Activated CD4-positive, CD25-positive, alpha-beta regulatory T cell (primary cell): ENCODE measurements at places on chromosomes 16 and 17.

- DNase-seq: peak; percentile 26
Measured at GRCh38 chr16:85898521-85899442, at the start of gene IRF8. Gene IRF8, plus strand, starts transcription at chr16:85899162. Its CDS starts 3,854 bp downstream, at chr16:85903016.

GRCh38 chr16:85631802-85632393 is 18.8 kb downstream of the GSE1 start:
- no peak for DNase-seq

DNA sequence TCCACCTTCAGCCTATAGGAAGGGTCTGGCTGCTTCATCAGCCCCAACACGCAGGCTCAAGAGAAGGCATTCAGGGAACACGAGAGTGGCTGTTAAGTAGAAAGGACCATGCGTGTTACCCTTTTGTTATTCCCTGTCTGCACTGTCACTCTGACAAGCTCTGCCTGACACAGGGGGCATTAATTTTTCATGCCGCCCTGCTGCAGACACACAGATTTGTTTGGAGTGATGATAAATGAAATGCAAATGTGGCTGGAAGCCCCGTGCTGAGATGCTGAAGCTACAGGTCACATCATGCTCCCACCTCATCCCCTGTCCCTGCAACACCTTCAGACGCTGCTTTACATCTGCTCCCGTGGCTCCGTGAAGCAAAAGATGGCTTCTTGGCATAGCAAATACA is 97.7 kb downstream of the USP31 start:
- DNase-seq: no peak

- no peak for DNase-seq
Measured at GRCh38 chr17:78589031-78589675, 12.0 kb upstream of the DNAH17 start.

DNA sequence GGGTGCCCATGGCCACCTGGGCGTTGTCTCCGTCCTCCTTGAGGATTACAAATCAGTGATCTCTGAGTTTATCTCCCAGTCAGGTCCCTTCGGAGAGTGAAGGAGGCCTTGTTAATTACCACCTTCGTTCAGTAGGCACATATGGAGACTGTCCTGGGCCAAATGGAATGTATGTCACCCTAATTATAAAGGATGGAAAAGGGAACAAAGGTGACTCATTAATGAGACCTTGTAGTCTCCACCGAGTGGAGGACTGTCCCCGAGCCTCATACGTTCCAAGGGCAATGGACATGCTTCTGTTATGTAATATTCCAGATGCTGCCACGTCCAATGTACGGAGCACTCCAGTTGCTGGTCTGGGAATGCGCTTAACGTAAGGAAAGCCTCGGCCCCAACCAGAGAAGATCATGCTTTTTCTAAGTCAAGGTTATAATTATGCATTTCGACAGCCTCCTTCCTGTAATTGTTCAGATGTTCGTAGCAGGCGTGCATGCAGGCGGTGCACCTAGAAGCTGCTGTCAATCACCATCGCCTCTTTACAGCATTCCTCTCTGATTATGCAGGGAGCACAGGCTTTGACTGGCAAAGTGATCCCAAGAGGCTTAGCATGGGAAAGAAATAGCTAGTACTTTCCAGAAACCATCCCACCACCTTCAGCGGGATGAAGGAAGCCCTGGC is 22.4 kb upstream of the SEC14L1 start:
- no peak for DNase-seq

DNA sequence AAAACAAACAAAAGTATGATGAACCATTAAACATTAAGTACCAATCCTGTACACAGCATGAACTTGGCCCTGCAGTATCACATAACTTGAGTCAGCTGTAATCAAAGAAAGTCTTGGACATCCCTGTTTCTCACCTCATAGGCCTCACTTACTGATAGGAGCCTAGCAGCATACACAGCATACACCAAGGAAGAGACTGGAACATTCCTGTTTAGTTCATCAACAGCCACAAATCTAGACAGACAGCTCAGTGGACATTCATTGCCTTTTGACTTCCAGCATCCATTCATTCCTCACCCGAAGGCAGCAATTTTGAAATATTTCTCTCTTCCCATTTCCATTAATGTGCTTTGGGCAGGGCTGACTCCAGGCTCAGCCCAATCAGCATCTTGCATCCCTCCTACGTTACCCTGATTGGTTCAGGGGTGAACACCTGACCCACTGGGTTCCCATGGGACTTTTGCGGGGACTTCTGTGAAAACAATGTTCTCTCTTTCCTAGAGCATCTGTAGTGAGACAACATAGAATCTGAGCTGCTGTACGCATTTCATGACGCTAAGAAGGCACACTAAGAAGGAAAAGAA is 336.7 kb upstream of the ZFHX3 start:
- DNase-seq: no peak

DNA sequence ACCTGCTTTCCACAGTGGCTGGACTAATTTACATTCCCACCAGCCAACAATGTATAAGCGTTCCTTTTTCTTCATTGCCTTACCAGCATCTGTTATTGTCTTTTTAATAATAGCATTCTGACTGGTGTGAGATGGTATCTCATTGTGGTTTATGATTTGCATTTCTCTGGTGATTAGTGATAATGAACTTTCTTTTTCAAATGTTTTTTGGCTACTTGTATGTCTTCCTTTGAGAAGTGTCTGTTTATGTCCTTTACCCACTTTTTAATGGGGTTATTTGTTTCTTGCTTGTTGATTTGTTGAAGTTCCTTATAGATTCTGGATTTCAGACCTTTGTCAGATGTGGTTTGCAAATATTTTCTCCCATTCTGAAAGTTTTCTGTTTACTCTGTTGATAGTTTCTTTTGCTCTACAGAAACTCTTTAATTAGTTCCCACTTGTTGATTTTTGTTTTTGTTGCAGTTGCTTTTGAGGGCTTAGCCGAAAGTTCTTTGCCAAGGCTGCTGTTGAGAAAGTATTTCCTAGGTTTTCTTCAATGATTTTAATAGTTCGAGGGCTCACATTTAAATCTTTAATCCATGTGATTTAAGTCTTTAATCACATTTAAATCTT is 26.8 kb downstream of the ITGAM start:
- DNase-seq: no peak
